Muscle of leg (tissue), 16 donors: ENCODE measurements at places on chromosomes 5 and 9.
A peak's percentile ranks its signal among the peaks of the same experiment; 100 is the strongest.

- no peak for DNase-seq
These were observed 55.5 kb downstream of the ZFAND5 start for GRCh38 chr9:72309364-72310133.

DNA sequence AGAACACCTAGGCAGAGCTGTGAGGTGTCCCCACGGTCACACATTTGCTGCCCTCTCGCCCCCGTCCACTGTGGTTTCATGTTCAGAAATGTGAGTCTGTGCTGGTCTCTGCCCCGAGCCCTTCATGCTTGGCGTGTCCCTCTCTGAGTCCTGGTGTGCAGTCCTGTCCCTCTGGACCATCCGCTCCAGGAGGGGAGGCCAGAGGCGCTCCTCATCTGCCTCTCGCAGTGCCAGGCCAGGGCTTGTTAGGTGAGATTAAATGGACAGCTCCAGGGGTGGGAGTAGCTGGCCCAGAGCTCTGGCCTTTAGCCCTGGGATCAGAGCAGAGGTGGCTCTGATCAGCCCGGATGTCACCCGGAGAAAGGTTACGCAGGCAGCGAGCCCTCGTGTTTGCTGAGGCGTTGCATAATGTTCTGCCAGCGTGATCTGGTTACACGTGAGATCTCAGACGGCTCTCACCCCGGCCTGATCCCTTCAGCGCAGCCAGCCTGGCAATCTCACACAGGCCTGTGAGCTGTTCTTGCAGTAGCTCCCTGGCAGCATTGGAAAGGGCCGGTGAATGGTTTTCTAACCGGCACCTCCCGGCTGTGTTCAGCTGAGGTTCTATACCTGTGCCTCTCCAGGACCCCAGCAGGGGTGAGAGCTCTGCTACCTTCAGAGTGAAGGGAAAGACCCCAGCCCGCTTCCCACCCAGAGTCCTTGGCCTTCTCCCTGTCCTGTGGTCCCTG, 24.5 kb downstream of the PTGES2 start:
- DNase-seq: no peak

- no peak for DNase-seq
These were observed 25.3 kb downstream of the FAF2 start for GRCh38 chr5:176473335-176474006.

GRCh38 chr9:127503947-127504886, 52.9 kb downstream of the LRSAM1 start:
- peak; percentile 84 for DNase-seq

GRCh38 chr9:80492221-80492620, 920.5 kb downstream of the TLE4 start:
- DNase-seq: peak; percentile 32

- DNase-seq: no peak
These were observed 60.6 kb downstream of the FRMD3 start for GRCh38 chr9:83477571-83477970.

- no peak for DNase-seq
These were observed 136.4 kb downstream of the ZSWIM6 start for GRCh38 chr5:61468483-61468865.

DNA sequence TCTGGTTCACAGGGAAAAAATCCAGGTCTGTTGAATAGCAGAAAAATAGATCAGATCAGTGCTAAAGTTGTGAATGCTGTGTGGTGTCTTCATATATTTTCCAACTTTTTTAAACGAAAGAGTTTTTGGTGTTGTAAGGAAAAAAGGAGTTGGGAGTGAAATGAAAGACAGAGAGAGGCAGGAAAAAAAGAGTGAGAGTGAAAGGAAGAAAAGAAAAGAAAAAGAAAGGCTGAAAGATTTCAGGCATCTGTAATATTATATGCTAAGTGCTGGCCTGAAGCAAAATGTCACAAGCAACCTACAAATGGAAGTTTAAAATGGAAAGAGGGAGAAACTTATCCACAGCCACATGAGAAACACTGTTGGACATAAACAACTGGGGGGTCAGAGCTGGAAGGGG, 124.4 kb downstream of the EBF1 start:
- no peak for DNase-seq

DNA sequence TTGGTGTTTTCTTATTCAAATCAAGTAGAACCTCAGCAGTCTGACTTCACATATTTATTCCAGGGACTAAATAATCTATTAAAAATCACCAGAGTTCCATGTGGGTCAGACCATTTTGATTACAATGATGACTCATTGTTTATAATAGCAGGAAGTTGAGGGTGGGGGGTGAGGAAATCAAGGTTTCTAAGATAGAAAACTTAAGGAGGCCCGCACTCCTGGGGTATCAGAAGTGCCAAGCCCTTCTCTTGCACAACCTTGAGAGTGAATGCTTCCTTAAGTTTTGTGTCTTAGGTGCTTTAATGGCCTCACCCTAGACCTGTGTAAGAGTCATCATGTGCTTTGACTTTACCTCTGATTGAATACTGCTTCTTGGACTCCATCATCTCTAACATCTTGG, 31.9 kb upstream of the NPR3 start:
- DNase-seq: no peak

DNA sequence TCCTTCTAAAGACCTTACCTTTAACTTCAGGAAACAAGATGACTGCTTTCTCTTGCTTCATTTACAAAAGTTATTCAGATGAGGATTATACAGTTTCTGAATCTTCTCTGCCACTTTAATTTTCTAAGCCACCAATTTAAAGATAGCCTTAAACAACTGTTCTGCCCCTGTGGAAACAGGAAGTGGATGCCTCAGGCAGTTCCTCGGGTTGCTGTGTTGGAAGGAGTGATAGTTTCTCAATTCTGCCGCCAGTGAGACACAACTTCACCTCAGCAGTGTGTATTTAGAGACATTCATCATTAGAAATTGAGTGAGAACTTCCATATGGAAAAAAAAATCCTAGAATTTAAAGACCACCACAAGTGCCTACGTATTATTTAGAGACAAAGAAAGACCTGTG, 475.1 kb upstream of the WWC1 start:
- peak; percentile 48 for DNase-seq

GRCh38 chr5:139575313-139575646, 14.1 kb downstream of the UBE2D2 start:
- no peak for DNase-seq

DNA sequence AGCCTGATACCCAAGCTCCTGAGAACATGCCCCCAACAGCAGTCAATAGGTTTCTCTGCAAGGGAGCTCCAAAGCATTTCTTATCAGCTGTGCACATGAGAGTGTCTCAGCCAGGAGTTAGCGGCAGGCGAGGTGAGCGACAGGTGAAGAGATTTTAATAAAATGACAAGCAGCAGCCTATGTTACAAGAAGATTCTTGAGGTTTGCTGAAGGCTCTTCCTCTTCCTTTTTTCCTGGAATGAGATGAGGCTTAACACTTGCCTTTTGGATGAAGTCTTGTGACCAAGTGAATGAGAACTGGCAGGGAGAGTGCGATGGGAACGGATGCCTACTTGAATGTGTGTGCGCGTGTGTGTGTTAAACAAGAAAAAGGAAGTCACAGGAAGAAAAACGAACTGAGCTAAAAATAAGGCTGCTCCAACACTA, 76.1 kb downstream of the SHB start:
- DNase-seq: peak; percentile 82

- peak; percentile 97 for DNase-seq
These were observed 32.4 kb downstream of the GOLGA2 start for GRCh38 chr9:128243215-128244018.

- DNase-seq: peak; percentile 61
These were observed 133.1 kb downstream of the DOCK8 start for GRCh38 chr9:347667-348292.

GRCh38 chr5:61332358-61332749, 296 bp downstream of the ZSWIM6 start:
- peak; percentile 64 for DNase-seq

- DNase-seq: peak; percentile 62
These were observed 101.5 kb upstream of the RAI14 start for GRCh38 chr5:34554641-34555040.

DNA sequence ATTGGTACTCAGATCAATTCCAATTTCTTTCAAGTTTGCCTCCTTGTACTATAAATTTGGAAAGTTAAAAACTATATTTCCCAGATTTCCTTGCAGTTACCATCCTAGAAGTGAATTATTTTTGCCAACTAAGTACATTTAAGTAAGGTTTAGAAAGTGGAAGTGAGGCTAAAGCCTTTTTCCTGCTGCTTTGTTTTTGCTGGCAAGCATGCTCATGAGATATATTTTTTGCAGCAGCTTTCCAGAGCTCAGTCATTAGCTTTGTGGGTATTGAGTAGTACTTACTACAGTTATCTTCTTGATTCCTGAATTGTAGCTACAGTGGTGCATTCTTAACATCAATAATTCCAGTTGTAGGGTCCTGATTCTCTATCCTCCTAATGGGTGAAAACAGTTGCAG, 3.5 kb upstream of the BTF3 start:
- peak; percentile 28 for DNase-seq

- DNase-seq: peak; percentile 48
These were observed 47.4 kb upstream of the BARX1 start for GRCh38 chr9:94002316-94003140.

DNA sequence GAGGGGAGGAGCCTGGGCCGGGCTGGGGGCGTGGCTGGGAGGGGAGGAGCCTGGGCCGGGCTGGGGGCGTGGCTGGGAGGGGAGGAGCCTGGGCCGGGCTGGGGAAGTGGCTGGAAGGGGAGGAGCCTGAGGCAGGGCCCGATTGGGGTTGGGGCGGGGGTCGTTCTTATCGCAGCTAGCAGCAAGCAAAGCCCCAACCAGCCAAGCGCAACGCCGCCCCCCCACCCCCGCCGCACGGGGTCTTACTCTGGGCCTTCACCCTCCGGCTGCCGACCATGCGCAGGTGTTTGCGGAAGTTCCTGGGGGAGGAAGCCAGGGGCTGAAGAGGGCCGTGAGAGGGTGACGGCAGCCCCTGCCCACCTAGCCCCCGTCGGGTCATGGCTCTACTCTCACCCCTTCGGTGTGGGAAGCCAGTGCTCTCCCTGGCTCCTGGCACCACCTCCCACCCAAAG, 5.0 kb downstream of the NSMF start:
- DNase-seq: no peak

- DNase-seq: no peak
These were observed 9.0 kb upstream of the AK1 start for GRCh38 chr9:127886401-127886972.

DNA sequence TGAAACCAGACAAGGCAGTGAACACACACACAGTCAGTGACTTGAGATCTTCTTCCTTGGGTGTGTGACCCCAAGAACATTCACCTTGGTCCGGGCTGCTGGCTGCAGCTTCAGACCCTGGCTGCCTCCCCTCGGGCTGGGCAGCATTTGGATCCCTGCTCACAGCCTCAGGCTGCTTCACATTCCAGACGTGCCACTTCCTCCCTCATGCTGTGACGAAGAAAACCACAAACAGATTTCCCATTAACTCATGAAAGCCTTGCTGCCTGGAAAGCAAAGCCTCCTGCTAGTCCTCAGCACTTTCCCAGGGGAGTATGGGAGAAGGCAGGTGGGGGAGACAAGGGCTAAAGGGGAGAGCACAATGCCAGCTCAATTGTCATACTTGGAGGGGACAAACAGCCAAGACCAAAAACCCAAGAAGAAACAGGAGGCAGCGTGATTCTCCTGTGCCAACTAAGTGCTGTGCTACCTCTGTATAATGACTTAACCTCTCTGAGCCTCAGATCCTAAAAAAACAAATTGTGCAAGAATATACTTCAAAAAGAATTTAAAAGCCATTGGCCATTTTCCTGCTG, 594.6 kb upstream of the BRINP1 start:
- DNase-seq: peak; percentile 24

DNA sequence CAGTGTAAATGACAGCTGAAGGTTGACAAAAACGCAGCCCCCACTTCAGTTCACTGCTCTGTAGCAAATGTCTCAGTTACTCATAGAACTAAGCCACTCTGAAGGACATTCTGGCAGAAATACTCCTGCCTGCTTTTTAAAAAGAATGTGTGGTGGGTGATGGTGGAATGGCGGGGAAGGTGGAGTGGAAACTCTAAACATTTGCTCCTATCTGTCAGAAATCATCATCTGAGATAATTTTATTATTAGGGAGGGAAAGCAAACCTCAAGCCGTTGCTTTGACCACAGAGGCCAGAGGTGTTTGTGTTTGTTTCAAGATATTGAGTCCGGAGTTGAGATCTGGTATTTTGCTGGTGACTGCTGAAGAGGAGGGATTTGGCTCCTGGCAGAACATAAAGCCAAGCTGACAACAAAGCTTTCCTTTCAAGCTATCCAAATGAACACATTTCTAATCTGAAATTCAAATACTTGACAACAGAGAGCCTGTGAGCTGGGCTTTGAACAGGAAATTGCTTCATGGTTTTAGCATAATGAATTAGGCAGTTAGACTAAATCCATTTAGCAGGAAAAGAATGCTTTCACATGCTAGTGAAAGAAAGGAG, 362.7 kb downstream of the CSNK1G3 start:
- peak; percentile 70 for DNase-seq

- DNase-seq: no peak
These were observed 360.6 kb upstream of the PRR16 start for GRCh38 chr5:120103495-120103894.

- DNase-seq: no peak
These were observed 18.5 kb downstream of the NAIF1 start for GRCh38 chr9:128048663-128049062.

GRCh38 chr5:16888694-16889124, 47.4 kb downstream of the MYO10 start:
- no peak for DNase-seq

GRCh38 chr5:34929134-34929719, at the start of gene DNAJC21:
DNAJC21 (plus strand) TSS chr5:34929559; CDS start chr5:34929820, 261 bp downstream.
- peak; percentile 99 for DNase-seq

GRCh38 chr9:95751520-95751790, 124.0 kb upstream of the ERCC6L2 start:
- no peak for DNase-seq

- no peak for DNase-seq
These were observed 206.2 kb downstream of the CEMIP2 start for GRCh38 chr9:71562140-71562539.

DNA sequence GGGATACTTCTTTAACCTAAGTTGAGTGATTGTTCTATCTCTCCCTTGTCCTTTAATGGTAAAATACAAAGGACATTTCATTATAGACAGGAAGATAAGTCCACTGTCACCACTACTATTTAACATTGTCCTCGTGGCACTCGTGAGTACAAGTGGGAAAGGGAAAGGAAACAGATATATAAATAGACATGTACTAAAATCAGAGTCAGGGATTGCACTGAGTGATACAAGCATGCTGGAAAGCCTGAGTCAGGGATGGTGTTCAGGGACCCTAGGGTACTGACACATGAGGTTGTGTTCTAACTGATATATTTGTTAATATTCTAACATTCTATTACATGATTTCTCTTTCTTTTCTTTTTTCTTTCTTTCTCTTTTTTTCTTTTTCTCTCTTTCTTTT, 74.8 kb upstream of the FAM170A start:
- DNase-seq: no peak

DNA sequence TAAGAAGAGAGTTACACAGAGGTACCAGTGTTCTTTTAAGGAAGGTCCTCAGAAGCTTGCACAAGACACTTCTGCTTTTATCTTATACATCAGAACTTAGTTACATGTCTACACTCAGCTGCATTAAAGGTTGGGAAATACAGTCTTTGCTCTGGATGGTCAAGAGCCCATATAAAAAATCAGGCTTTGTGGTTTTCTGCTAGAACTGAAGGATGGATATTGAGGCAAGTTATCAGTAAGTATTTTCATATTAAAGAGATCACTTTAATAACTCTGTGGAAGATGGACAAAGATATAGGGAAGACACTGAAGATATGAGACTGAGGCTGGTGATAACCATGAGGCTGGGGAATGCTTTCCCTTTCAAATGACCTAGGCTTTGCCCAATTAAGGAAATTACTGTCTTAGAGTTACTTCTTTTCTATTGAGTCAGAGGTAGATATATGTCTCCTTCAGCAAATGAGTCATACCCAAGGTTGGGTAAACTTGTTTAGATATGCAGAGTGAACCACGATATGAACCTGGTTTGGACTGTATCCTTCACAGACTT, 87.0 kb upstream of the TNC start:
- no peak for DNase-seq
